ENCODE measurements at places on chromosomes 11 and 22.
A peak's percentile ranks its signal among the peaks of the same experiment; 100 is the strongest.

- DNase-seq: no peak
Observed at GRCh38 chr11:133204158-133204557, 328.1 kb downstream of the OPCML start.

- DNase-seq: no peak
Observed at GRCh38 chr22:48882636-48883200, 945.0 kb downstream of the BRD1 start.

- peak; percentile 66 for DNase-seq
Observed at GRCh38 chr11:72237112-72237931, 6.7 kb downstream of the PHOX2A start.

GRCh38 chr11:65911682-65912568, 6.9 kb downstream of the C11orf68 start:
- DNase-seq: no peak

GRCh38 chr11:63920939-63921417, 4.0 kb upstream of the RCOR2 start:
- no peak for DNase-seq

DNA sequence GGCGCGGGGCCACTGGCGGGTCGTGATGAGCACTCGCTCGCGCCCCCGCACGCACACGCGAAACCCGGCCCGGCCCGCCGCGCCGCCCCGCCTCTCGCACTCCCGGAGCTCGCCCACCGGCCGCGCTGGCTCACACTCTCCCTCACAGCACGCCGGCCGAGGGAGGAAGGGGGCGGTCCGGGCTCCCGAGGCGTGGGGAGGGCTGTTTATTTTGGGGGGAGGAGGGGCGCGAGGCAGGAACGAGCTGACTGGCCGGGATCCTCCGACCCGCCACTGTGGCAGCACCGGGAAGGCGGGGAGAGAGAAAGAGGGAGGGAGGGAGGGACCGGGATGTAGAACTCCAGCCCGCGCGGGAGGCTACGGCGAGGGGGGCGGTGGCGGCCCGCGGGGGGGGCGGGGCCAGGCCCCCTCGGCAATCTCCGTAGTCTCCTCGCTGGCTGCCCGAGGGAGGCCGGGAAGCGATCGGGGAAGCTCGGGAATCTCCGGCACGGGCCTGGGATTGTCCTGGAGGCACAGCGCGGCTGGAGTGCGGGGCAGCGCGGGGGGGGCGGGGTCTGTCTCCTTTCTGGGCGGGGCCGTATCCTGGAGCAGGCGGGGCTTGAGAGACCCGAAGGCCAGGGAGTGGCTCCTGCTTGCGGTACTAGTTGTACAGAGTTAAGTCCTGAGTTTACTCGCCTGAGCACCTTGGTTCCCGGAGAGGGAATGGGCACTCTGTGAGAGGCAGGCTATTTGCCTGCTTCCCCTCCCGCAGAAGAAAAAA, at the start of gene RBFOX2:
TSS of gene RBFOX2 (minus strand) at position 179 of the 760 bp plus-strand sequence. CDS start 399 bp downstream, outside the sequence.
- DNase-seq: peak; percentile 99

DNA sequence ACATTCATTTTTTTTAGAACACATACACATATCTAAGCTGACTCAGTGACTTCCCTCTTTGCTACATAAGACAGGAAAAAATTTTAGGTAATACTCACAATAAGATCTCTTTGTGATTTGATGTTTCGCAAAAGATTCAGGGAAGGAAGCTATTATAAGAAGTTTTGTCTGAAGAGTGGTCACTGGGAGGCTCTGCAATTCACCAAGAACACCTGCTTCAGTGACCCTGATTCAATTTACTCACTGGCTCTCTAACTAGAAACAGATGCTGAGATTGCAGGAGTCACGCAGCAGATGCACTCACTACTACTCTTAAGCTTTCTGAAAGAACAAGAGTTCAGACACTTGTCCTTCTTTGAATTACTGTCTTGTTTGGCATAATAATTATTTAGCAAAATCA, 193.6 kb upstream of the DDI1 start:
- no peak for DNase-seq

Measured in type B pancreatic cell (in vitro differentiated cells).